ENCODE measurements at places on chromosomes 13 and 19. TPM values are rescaled to one million over a fixed set of nuclear protein-coding genes. Genes with fewer than 3 reads are reported as not detected.

Gene ZNF146
- polyA plus RNA-seq, result 27.0 TPM

Gene COQ8B
- 33.8 TPM for polyA plus RNA-seq

Gene BST2
- polyA plus RNA-seq, result 240 TPM

Gene ZNF780B
- polyA plus RNA-seq, result 11.4 TPM

Gene PLPPR3
- not detected for polyA plus RNA-seq

Gene ZNF728
- polyA plus RNA-seq, result not detected

Gene POSTN
- polyA plus RNA-seq, result 0.80 TPM

Gene IGFL2
- not detected for polyA plus RNA-seq

Gene PRR19
- polyA plus RNA-seq, result 0.33 TPM
